Activated T-cell treated with anti-CD3 and anti-CD28 coated beads for 24 hours (primary cell): ENCODE measurements at places on chromosomes 12 and 14.

DNA sequence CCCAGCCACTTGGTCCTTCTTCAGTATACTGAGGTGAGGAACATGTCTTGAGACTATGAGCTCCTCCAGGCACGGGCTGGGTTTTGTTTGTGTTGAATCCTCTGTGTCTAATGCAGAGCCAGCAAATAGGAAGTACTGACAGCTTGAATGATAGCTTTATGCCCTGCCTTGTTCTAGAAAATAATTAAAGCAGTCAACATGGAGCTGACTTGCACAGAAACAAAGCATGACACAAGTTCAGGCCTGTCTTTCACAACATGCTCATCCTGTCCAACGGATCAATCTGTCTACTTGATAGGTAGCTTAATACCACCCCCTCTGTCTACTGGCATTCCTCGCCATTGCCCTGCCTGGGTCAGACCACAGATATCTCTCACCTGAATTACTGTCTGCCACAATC lies 140.9 kb downstream of the ESRRB start:
- no peak for DNase-seq

DNA sequence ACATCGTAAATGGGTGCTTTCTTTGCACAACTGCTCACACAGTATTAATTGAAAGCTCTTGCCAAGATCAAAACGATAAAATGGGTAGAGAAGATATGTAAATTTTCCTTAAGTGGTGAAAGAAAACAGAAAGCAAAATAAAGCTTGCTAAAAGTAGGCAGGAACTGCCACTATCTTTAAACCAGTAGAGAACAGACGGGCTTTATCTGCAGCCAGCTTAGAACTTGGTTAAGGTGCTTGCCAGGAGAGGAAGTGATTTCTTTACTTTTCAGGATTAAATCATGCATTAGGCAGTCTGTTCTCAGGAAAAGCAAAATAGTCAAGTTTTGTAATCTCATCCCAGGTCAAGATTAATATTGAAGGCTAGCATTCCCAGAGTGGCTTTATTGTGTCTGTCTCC lies 56.9 kb upstream of the CCDC175 start:
- DNase-seq, result no peak

DNA sequence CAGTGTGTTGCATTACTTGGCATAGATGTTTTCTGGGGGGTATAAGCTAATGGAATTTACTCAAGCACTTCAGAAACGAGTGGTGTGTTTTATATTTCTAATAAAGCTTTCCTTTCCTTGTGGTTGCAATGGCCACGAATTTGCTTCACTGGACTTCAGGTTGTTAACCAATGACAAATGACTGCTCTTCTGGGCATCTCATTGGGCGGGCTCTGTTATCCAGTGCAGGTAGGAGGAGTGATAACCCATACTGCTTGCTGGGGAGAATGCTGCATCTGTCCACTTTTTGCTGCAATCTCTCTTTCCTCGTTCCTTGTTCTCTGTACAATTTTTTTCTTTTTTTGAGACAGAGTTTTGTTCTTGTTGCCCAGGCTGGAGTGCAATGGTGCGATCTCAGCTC lies 80.0 kb upstream of the RPH3A start:
- no peak for DNase-seq

- no peak for DNase-seq
These were observed 97.3 kb upstream of the BTG1 start for GRCh38 chr12:92242907-92243306.

DNA sequence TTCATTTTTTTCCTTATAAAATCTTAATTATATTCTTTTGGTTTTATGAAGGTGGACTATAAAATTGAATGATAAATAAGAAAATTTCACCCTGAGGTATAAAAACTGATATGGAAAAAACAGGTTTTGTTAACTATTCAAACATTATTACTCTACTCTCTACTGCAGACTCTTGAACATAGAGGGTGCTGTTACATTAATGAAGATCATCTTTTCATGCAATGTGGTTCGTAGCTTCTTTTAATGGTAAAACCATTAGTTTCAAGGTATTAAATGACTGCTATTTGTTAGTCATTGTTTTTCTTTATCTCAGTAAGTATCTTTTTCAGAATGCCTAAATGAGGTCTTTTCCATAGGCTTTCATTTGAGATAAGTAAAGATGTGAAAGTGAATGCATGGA lies 510.4 kb downstream of the SLC16A7 start:
- no peak for DNase-seq

- DNase-seq, result no peak
These were observed 36.1 kb downstream of the NCOR2 start for GRCh38 chr12:124531281-124531745.

- no peak for DNase-seq
These were observed 22.9 kb downstream of the PACS2 start for GRCh38 chr14:105337433-105337832.

- DNase-seq, result no peak
These were observed 37.3 kb upstream of the RAP1B start for GRCh38 chr12:68573406-68573805.
